ENCODE measurements at places on chromosomes 3 and 15. TPM values are rescaled to one million over a fixed set of nuclear protein-coding genes. Genes with fewer than 3 reads are reported as not detected.

ANKRD34C gene
- not detected for total RNA-seq

SLC2A2 gene
- total RNA-seq, result not detected

AGTR1 gene
- 17.3 TPM for total RNA-seq

TMEM212 gene
- total RNA-seq, result not detected

HEG1 gene
- 45.1 TPM for total RNA-seq

- DNase-seq, result no peak
Observed at GRCh38 chr3:82038556-82038955, 277.1 kb upstream of the GBE1 start.

- DNase-seq, result no peak
Observed at GRCh38 chr3:111636366-111636885, 41.3 kb upstream of the ZBED2 start.

- DNase-seq, result no peak
Observed at GRCh38 chr3:8627201-8627940, 17.2 kb downstream of the SSUH2 start.

- peak; percentile 55 for DNase-seq
Observed at GRCh38 chr15:98713585-98714001, 65.3 kb downstream of the IGF1R start.

- no peak for DNase-seq
Observed at GRCh38 chr3:39065197-39065596, 13.4 kb downstream of the WDR48 start.

DNA sequence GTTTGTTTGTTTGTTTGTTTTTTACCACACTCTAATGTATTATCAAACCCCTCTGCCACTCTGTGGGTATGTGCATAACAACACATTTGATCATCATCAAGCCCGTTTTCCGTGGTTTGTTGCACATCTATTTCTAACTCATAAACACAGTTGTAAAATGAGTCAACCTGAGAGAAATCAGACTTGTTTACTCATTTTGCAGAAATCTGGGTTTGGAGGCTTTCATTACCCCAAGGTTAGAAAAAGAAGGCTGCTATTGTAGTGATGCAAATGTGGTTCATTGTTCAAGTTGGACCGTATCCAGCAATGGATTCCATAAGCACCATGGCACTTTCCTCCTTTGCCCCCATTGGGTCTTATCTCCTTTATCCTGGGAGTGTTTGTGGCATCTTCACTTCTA lies 353.2 kb upstream of the SOX2 start:
- no peak for DNase-seq

DNA sequence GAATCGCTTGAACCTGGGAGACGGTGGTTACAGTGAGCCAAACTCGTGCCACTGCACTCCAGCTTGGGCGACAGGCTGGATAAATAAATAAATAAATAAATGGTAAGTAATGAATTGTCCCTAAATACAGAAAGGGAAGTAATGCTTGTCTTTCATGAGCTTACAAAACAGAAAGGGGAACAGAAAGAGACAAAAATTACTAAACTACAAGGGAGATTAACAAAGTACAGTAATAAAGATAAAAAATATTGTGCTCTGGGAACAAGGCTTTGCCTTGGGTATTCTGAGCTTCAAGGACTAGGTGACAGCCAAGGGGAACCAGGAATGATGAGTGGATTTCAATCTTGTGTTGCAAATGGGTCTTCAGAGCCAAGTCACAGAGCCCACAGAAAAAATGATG lies 9.2 kb upstream of the HLTF start:
- no peak for DNase-seq

DNA sequence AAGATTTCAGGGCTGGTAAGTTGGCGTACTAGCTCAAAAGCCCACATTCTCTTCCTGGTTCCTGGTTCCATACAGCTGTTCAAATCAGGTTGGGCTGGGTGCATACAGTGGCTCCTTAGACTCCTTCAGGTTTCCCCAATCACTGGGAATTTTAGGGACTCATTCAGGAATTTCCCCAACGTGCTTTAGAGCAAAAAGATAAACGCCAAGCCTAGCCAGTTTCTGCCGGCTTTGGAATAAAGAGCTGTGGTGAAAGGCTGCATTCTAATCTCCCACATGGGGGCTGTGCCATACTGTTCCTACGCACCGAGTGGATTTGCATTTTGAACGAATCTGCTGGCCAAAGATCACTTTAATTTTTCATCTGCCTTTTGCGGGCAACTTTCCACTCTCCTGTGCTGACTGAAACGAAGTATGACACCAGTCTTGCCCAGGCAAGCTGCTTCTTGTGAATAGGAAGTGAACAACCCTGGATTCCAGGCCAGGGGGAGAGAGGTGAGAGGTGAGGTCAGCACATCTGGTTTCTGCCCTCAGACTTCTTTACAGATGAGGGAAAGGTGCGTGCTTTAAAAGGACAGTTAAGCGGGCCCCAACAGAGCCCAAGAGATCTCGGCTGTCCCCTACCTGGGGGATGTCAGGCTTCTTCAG lies 184.2 kb upstream of the PDZRN3 start:
- DNase-seq, result peak; percentile 42

GRCh38 chr15:32106401-32107381 lies 76.4 kb downstream of the CHRNA7 start:
- DNase-seq, result no peak

GRCh38 chr3:196360586-196360985 lies 22.4 kb upstream of the TM4SF19 start:
- no peak for DNase-seq

GRCh38 chr3:128346562-128346961 lies 120.1 kb downstream of the DNAJB8 start:
- DNase-seq, result no peak

DNA sequence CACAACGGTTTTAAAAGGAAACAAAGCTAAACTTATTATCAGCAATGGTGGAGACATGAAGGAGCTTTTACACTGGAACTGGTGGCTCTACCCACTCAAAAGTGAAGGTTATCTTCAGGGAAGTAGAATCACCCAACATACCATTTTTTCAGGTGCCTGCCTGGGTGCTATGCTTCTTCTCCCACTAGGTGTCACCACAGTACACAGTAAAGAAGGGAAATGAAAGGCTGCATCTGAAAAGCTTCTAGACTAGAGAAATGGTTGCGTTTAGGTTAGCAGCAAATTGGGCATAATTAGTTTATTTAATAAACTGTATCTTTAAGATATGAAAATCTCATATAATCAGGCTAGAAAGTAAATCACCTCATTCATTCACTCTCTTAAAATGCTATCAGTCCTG lies 47.0 kb upstream of the SELENOK start:
- no peak for DNase-seq

DNA sequence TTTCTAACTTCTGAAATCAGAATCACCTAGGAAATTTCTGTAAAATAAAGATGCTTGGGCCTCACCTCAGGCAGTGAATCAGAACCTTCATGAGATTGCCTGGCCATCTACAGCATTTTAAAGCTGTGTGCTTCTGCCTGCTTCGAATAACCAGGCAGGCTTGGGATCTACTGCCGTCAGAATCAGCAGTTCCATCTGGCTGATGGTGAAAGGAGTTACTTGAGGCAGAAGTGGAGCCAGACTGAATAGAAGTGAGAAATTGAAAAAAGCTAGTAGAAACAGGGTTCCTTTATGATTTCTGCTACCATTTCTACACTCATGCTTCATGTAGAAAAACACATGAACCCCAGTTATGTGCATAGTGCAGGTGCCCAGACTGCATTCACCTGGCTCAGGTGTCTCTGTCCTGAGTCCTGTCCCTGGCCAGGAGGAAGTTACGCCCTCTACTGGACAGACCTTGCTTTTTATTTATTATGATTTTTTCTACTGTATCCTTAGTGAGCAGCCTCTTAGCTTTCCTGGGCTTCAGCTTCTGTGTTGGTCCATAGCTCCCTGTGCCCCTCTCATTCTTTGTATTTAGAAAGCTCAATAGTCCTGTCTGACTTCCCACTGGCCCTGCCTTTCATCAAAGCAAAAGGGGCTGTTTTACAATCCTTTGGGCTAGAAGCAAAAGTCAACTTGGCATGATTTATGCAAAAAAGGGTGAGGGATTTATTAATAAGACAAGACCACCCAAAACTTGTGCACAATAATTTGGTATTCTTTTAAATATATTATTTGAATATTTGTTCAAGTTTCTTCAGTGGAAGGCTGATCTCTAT lies 200.8 kb upstream of the GOLGA6L4 start:
- DNase-seq, result no peak
